Fibroblast of skin of left biceps (primary cell): ENCODE measurements at places on chromosomes 2 and 18.

DNA sequence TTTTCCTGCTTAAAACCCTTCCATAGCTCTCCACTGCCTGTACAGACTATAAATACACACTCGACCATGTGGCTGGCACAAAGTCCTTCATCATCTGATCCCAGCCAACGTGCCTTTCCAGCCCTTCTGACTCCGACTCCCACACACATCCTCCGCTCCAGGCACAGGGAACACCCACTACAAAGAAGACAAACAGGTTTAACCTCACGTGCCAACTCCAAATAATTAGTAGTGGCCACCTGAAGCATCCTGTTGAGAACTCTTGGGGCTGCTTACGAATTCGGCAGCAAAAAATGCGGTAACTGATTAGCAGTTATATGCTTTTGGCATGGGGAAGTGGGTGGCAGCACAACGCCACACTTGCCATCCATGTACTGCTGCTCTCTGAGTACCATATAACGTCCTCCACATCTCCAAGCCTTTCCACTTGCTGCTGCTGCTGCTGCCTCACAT lies 12.1 kb downstream of the SPIRE1 start:
- DNase-seq: no peak

DNA sequence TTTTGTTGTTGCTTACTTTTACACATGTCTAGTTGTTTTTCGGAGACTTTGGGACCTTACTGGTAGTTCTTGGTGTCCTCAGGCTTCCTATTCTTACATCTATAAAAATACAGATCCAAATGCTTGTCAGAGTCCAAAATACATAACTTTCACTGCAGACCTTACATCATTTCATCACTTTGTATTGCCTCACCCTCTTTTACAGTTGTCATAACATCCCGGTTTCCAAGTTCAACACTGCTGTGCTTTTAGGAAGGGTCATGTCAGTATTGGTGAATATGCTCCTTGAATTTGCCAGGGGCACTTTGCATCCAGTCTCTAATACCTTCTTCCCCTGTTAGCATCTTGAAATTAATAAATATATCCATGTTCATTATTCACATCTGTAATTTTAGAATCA lies 518.2 kb upstream of the RAB12 start:
- DNase-seq: no peak

DNA sequence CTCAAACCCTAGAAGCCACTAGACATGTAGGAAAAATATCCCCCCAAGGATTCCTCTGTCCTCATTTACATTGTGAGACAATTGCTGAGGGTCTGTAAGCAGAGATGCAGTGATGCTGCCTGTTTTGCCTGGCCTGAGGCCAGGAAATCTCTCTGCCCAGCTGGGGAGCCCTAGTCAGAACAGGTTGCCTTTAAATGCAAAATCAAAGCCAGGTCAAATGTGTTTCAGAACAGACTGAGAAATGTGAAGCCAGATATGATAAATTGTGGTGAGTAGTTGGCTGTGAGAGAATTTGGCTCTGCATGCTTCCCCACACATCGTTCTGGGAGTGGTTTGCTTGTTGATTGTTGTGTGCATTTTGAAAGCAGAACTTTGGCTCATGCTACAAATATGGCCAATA lies 38.4 kb upstream of the NXPH2 start:
- DNase-seq: no peak

DNA sequence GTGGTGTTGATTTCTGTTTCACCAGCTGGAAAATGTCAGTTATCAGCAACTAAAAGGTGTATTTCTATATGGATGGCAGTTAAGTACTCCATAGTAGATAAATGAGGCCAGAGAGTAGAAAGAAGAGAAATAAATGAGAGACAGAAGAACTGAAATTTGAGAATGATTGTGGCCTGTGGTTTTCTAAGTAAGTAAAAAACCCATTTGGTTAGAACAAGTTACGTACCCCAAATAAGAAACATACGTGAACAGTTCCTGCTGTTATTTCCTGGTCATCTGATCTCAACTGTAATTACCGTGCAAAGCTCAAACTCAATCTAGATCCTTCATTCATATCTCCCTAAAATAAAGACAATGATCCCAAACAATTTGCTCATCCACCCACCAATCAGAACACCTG lies 181.3 kb downstream of the PID1 start:
- peak; percentile 31 for DNase-seq

- no peak for DNase-seq
Measured at GRCh38 chr2:29431485-29431884, 316.3 kb downstream of the CLIP4 start.

GRCh38 chr2:207939342-207940108 lies 85.8 kb downstream of the PLEKHM3 start:
- no peak for DNase-seq

- DNase-seq: no peak
Measured at GRCh38 chr2:109481196-109481555, 132.6 kb downstream of the SEPTIN10 start.

DNA sequence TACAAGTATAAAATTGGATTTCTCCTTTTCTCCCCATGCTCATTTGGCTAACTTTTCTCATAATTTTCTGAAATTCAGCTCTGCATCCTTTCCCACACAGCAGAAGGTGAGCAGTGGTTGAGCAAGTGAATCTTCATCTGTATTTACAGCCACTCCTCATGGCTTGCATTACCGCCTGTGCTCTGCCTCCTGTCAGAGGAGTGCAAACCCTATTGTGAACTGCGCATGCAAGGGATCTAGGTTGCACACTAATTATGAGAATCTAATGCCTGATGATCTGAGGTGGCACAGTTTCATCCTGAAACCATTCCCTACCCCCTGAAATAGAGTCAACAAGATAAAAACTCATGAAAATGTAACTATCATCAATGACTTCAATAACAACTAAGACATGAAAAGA lies 20.0 kb downstream of the ME2 start:
- no peak for DNase-seq

GRCh38 chr18:55265130-55265675 lies 305.9 kb upstream of the CCDC68 start:
- no peak for DNase-seq

DNA sequence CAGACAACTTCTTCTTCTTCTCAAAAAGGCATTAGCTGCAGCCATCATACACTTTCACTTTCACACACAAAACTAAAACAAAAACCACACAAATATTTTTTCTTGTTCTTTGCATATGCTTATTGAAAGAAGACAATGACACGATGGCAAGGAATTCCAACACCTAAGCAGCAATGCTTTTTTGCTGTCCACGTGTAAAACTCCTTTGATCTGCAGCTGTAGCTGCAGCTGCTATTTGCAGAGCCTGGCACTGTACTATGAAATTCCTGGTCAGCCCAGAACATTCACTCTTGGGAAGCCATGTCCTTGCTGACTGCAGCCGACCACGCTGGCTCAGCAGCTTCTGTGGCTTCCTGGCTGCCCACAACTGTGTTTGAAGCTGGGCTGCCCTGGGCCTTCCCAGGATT lies 316.2 kb downstream of the CDH2 start:
- DNase-seq: no peak

DNA sequence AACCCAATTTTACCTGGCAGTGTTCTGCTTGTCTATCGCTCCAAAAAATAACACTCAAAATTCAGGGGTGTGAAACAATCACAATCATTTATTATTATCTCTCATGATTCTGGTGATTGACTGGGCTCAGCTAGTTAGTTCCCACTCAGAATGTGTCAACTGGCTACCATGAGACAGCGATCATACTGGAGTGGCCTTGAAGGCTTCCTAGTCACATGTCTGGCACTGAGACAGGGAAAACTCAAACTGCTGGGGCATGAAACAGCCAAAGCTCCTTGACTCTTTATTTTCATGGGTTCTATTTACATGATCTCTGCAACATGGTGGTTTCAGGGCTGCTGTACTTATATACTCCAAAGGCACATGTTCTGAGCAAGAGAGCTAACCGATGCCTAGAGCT lies 6.2 kb upstream of the ANXA4 start:
- no peak for DNase-seq

GRCh38 chr18:47605093-47605492 lies 325.4 kb downstream of the SMAD2 start:
- no peak for DNase-seq

- DNase-seq: no peak
Measured at GRCh38 chr18:36905571-36905970, 76.6 kb downstream of the KIAA1328 start.

- no peak for DNase-seq
Measured at GRCh38 chr18:1774261-1774660, 797.0 kb downstream of the METTL4 start.

DNA sequence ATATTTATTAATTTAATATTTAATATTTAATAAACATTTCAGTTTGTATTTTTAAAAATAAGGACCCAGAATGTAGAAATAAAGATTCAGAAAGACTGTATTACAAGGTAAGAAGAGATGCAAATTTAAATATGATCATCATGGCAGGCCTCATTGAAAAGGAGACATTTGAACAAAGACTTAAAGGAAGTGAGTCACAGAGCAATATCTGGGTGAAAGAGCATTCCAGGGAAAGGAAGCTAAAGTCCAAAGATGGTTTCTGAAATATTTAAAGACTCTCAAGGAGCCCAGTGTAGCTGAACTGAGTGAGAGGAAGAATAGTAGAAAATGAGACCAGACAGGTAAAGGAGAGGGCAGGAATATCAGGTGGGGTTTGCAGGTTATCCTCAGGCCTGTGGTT lies 5.9 kb downstream of the SCYGR4 start:
- peak; percentile 21 for DNase-seq

DNA sequence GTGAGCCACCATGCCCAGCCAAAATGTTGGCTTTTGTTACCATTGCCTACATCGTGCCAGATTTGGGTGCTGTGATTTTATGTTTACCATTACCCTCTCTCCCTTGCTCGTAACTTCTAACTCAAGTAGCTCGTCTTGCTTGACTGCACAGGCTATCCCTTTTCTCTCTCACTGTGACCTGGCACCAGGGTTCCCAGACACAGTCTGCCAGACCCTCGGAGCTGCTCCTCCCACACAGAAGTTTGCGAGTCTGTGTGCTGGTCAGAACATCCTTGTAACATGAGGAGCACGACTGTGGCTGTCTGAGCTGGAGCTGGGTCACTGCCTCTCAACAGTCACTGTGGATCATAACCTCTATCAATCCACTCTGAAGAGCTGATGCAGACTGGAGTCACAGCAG lies 152.5 kb upstream of the ACKR3 start:
- DNase-seq: no peak

DNA sequence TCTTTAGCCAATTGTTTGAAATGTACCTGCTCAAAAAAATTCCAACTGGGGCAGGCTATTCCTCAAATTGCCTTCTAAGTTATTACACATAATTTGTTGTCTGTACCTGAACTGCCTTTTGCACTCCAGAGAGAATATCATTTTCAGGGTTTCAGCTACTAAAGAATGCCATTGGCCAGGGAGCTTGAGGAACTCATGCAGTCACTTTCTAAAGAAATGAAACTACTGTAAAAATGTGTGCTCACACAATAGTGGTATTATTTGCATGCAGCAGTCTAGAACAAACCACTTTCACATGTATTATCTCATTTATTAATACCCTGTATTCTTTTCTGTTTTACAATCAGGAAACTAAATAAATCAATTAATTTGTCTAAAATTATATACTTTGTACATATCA lies 152.2 kb downstream of the PID1 start:
- DNase-seq: no peak

DNA sequence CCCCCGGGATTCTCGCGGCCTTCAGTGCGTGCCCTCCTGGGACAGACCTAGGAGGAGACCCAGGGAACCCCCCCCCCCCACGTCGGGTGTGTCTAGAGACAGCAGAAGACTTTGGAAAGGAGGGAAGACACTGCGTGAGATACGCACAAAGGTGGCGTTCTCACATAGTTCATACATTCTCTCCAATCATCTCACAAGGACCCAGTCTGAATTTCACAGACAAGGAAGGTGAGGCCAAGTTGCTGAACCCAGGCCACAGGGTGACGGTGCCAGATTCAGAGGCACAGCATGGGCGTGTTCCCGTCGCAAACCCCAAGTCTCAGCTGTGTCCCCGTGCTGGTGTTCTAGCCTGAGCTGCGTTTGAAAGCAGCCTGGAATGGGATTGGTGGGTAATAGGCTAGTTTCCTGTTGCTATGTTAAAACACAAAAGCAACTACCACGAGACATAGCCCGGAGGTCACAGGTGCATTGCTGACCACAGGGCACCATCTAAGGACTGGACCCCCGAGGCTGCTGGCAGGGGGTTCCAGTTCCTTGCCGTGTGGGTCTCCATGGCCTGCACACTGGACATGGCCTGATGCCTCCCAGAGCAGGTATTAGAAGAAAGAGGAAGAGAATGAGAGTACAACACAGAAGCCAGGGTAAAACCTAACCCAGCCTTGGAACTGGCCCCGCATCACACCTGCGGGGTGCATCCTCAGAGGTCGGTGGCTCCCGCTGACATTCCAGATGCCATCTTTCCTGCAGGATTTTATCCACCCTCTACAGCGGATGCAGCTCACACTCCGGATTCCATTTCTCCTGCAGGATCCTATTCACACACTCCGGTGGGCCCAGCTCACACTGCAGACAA lies 1.1 kb upstream of the PXDN start:
- no peak for DNase-seq

GRCh38 chr18:62566199-62566598 lies 43.4 kb downstream of the ZCCHC2 start:
- DNase-seq: no peak

- no peak for DNase-seq
Measured at GRCh38 chr2:232444409-232445148, 11.4 kb upstream of the ALPI start.

GRCh38 chr2:42261518-42262195 lies 92.5 kb downstream of the EML4 start:
- DNase-seq: no peak

DNA sequence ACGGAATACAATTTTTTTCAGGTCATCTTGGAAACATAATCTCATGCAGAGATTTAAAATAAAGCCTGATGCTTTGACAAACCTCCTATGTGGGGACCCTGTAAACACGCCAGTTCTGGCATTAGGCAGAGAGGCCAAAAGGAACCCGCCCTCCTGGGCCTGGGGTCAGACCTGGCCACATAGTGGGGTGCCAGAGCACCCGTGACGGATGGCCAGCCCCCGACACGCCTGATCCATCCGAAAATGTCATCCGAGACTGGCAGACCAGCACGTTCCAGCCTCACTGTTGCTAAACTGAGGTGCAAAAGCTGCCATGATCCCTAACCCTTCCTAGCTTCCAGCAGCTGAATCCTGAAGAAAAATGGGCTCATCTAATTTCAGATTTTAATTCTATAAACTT lies 222.6 kb upstream of the SALL3 start:
- DNase-seq: no peak

DNA sequence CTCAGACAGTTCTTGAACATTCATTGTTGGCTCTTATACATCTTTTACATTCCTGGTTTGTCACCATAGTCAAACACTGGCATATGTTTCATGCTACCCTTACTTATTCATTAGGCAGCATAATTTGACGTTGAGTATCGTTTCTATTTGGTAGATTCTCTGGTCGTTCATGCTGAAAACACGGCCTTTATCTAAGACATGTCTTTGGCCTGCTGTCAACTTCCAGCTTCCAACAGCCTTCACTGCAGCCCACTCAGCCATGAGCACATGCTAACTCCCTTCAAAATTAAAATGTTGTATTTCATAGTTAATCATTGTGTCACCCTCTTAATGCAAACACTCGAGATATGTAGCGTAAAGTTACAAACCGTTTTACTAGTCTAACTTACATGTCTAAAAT lies 493.0 kb upstream of the NRP2 start:
- DNase-seq: no peak

GRCh38 chr2:5959836-5960820 lies 267.9 kb downstream of the SOX11 start:
- no peak for DNase-seq
